HTR-8/SVneo (cell line): ENCODE measurements at places on chromosomes 16 and 17.

- DNase-seq, result peak; percentile 92
Measured at GRCh38 chr17:50199803-50200456, 1.5 kb downstream of the COL1A1 start.

DNA sequence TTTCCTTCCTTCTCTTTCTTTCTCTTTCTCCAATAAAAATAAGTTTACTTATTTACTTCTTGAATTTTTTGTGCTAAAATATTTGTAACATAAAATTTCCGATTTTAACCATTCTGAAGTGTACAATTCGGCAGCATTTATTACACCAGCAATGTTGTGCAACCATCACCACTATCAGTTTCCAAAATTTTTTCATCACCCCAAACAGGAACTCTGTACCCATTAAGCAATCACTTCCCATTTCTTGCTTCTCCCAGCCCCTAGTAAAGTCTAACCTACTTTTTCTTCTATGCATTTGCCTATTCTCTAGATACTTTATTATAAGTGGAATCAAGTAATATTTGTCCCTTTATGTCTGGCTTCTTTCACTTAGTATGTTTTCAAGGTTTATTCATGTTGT is 2.5 kb upstream of the HP start:
- no peak for DNase-seq

DNA sequence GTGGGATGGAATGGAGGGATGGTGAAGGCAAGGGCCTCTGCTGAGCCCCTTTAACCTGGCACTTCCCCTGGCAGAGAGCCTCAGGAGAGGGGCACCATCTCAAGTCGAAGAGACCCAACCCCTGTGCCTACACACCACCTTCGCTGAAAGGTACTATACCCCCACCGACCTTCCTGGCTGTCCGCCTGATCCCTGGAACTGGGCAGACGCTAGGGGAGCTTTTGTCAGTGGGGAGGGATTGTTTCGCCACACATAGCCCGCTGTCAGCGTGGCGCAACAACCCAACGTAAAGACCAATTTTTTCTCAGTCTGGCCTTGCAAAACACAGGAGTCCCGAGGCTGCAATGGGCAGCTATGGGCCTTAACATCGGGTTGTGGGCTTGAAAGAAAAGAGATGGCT is 3.1 kb downstream of the PPP1R1B start:
- no peak for DNase-seq

- DNase-seq, result no peak
Measured at GRCh38 chr16:19377864-19378263, 39.8 kb upstream of the TMC5 start.

DNA sequence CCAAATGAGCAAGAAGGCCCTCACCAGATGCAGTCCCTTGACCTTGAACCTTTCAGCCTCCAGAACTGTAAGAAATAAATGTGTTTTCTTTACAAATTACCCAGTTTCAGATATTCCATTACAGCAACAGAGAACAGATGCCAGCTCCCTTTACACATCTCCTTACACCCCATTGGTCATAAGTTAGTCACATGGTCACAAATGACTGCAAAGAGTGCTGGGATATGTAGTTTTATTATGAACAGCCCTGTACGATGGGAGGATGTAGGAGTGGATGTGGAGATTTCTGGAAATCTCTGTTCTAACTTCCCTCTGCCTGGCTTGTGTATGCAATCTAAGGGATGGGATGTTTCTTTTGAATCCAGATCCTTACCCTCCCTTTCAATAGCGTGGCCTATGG is 13.3 kb upstream of the RPL38 start:
- DNase-seq, result peak; percentile 67

DNA sequence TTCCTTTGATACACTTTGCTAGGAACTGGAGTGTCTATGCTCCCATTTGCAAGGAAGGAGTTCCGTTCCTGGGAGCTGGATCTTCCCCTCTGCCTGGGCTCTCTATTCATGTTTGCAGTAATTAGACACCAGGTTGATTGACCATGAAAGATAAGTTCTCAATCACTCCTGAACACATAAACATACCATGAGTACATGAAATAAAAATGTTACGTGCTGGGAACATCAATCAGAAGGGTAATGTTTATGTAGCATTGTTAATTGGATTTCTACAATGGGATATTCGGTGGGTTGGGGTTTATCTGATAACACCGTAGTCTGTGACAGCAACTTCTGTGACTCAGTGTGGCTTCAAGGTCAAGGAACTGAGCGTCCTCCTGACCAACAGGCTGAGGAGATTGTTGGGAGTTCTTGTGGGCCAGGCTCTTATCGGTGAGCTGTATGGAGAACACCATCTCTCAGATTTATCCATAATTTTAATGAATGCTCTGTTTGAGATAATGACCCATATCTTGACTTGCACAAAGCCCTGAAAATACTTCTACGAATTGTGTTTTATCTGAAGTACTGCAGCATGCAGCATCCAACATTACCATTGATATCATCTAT is 136.4 kb downstream of the NPIPB5 start:
- no peak for DNase-seq

GRCh38 chr17:21460358-21460757 is 84.2 kb downstream of the KCNJ12 start:
- DNase-seq, result no peak

DNA sequence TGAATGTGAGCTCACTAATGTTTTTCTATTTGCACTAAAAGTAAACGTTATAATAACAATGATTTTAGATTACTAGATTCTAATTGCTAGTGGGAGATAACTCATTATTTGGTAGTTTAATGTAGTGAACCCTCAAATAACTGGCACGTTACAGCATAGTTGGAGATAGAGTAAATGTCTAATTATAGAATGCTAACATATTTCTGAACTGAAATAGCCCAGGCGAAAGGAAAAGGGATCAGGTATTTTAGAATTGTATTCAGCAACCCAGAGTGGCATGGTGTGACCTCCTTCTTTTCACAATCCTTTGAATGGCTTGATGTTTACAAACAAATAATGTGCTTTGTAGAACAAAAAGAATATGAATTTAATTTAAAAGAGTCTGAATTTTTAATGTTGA is 1221.2 kb downstream of the CDH8 start:
- DNase-seq, result no peak

DNA sequence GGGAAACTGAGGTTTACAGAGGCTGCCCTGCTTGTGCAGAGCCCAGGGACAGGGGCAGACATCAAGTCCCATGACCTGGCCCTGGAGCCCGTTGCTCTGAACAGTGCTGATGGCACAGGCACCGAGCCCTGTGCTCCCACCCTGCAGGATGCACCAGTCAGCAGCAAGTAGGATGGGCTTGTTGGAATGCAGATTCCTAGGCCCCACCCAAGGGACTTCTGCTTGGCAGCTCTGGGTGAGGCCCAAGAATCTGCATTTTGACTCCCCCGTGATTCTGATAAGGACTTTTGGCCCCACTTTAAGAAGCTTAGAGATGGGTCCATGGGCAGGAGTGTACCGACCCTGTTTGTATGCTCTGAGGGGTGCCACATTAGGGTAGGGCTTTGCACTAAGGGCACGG is 23.3 kb downstream of the LASP1 start:
- no peak for DNase-seq

DNA sequence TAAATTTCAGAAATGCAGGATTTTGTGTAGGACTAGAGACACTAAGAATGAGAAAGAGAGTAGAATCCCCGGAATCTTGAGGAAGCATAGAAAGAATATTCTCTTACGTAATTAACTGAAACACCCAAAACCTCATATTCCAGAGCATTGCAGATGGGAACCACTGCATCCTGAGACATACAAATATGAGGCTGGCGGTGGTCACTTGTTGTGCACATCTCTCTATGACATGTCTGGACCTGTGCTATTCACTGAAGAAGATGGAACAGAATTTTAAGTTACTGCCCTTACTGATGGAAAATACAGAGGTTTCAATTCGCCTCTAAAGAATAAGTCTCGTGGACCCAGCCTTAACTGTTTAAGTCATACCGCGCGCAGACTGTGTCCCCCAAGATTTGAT is 806 bp downstream of the RAD51C start:
- no peak for DNase-seq

GRCh38 chr16:2425008-2425518 is 4.2 kb upstream of the CCNF start:
- DNase-seq, result no peak

DNA sequence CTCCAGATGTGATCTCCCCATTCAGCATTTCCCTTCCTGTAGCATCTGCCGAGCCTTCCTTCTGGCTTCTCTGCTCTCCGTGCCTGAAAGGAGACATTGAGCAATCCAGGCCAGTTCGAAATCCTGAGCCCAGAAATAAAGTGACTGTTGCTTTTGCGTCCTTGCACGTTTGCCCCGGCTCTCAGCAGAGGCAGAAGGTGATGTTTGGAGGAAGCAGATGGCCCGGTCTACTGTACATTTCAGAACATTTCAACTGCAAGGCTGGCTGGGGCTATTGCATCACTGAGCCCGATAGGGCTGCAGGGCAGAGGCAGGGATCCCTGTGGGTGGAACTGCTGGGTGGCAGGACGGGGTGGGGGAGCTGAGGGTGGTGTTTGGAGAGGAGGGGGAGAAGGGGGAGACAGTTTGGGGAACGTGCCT is 29.4 kb downstream of the IRF8 start:
- DNase-seq, result no peak

DNA sequence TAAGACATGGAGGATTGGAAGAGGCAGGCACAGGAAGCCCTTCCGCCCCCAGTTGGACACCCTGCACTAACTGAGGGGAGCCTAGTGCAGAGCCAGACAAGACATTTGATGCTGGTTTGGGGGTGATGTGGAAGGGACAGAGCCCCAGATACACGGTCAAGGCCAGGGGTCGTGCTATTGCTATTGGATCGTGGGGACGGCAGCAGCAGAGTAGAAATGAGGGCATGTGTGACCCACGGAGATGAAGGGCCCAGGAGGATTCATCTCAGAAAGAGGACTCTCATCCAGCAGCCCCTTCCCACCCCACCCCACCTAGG is 2.0 kb upstream of the VAMP2 start:
- DNase-seq, result no peak

DNA sequence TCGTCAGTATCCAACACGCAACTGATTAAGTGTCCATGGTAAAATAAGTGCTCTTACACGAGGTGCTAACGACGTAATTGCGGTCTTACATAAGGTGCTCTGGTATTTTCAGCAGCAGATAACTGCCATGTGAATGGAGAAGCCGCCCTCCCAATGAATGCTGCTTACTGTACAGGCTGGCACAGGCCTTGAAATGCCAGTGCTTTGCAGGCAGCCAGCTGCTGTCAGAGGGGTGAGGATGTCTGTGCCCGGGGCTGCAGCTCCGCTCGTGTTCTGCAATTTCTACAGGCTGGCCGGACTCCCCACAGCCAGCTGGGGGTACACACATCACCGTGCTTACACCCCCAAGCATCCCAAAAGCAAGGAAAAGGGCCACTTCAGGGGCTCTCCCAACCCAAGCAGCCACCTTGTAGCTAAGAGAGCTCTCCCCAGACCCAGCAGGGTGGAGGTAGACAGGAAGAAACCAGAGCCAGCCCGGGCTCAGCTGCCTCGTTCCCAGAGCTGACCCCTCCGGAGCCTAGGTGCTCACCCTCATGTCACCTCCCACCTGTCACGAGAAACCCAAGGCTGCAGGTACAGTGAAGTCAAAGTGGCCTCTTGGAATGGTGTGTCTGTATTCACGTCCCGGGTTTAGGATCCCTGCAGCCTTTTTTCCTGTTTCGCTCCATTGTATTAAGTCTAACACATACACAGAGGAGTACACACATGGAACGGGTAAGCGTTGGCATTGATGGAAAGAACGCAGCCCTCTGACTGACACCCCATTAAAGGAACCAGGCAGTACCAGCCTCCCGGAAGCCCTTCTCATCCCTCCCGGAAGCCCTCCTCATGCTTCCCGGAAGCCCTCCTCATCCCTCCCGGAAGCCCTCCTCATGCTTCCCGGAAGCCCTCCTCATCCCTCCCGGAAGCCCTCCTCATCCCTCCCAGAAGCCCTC is 27.2 kb upstream of the RPH3AL start:
- DNase-seq, result no peak

DNA sequence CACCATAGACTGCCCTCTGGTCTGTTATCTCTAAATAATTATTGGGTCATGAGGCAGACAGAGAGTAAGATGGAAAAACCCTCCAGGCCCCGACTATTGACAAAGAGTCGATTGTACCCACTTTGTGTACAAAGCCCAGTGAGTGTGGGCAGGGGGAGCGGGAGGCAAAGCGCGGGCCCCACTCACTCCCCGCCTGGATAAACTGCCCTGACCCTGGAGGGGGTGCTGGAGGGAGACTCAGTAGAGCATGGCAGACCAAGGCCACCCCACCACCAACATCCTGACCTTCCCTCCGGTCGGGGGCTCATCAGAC is 11.2 kb upstream of the CPSF4L start:
- DNase-seq, result no peak

- peak; percentile 81 for DNase-seq
Measured at GRCh38 chr16:89343501-89344457, 126.3 kb downstream of the ZNF778 start.

GRCh38 chr17:63140255-63140654 is 174.2 kb downstream of the TANC2 start:
- DNase-seq, result no peak

DNA sequence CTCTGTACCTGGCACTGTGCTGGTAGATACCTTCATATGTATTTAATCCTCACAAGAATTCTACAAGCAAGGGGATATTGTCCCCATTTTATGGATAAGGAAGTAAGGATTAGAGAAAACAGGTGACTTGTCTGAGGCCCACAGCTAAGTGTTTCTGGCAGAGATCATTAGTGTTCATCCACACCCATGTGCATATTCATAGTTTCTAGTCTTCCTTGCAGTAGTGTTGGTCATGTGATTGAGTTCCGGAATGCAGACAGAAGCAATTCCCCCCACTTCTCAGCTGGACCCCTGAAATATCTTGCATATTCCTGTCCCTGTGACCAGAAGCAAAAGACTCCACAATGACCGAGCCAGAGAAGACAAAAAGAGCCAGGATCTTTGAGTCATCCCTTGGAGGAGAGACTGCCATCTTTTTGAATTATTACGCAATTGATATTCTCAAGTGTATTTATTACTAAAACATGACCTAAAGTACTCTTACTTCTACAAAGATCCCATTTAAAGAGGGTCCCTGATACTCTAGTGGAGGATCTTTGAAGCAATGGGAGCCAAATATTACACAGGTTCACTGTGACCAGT is 43.4 kb downstream of the SOX9 start:
- DNase-seq, result no peak

- no peak for DNase-seq
Measured at GRCh38 chr17:43774304-43775250, 4.2 kb downstream of the DUSP3 start.

GRCh38 chr17:73667181-73667959 is 23.1 kb upstream of the SDK2 start:
- no peak for DNase-seq

GRCh38 chr16:11212798-11213196 is 43.2 kb downstream of the SOCS1 start:
- no peak for DNase-seq

- no peak for DNase-seq
Measured at GRCh38 chr16:76634847-76635697, 357.9 kb downstream of the CNTNAP4 start.

- no peak for DNase-seq
Measured at GRCh38 chr16:31219154-31219741, 2.3 kb upstream of the PYDC1 start.

DNA sequence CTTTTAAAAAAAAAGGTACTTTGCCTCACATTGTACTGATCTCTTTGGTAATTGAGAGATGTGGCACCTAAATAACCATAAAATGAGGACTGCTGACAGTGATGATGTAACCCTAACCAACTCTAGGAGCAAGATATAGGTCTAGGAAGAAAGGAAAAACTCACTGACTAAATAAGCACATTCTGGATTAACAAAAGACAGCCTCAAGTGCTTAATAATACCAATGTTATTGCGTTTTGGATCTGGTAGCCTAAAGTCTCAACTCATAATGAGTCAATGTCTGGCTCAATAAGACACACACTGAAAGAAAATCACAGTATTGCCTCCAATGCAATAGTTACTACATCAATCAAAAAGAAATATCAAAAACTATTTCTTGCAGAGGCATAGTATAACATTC is 3.0 kb downstream of the ERN1 start:
- DNase-seq, result no peak
